Endothelial cell (in vitro differentiated cells): ENCODE measurements at places on chromosomes 7 and 10. TPM values are rescaled to one million over a fixed set of nuclear protein-coding genes. Genes with fewer than 3 reads are reported as not detected.

The SUMF2 gene
- total RNA-seq, result 110 TPM

DNA sequence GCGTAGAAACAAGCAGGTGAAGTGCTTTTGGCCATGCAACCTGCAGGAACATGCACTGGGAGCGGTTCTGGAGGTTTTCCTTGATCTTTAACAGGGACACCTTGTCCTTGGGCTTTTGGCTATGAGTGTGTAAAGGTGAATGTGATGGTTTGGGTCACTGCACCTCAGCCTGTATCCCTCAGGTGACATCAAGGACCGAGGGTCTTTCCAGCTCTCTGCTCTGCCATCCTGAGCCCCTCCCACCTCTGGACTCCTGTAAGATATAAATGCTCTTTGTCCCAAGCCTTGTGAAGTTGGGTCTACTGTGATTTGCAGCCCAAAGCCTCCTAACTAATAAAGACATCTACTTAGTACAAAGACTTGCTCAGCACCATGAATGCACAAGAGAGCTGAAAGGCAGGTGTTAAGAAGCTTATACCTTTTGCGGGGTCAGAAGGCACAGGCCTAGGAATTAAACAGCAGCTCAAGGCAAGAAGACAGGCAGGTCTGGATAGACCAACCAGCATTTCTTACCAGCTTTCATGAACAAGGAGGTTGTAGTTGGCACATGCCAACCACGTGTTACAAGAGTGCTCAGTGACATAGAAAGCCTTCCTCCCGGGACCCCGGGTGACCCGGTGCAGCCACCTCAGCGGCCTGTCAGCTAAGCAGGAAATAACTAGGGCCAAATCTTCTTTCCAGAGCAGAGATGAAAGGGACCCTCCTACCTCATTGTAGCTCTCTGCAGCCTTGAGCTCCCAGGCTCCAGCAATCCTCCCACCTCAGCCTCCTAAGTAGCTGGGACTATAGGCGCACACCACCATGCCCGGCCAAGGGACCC lies 89.9 kb downstream of the CARD11 start:
- H3K4me3 ChIP-seq, result no peak overlapping the region
- no peaks in the 10 kb centered on the region for H3K4me1 ChIP-seq
- H3K27ac ChIP-seq, result no peak overlapping the region
- H3K36me3 ChIP-seq, result no peaks in the 10 kb centered on the region
- H3K27me3 ChIP-seq, result peaks cover 3% of the 10 kb centered on the region
- DNase-seq, result no peak

- DNase-seq, result no peak
- peaks cover 5% of the 10 kb centered on the region for H3K36me3 ChIP-seq
- H3K4me3 ChIP-seq, result no peak overlapping the region
Measured at GRCh38 chr7:150503155-150503554, 11.5 kb upstream of the GIMAP7 start.

GRCh38 chr10:6607778-6608177 lies 27.7 kb upstream of the PRKCQ start:
- H3K27ac ChIP-seq, result no peak overlapping the region
- H3K27me3 ChIP-seq, result peaks cover 2% of the 10 kb centered on the region
- no peak for DNase-seq
- no peak overlapping the region for H3K4me3 ChIP-seq
- peaks cover 12% of the 10 kb centered on the region for H3K36me3 ChIP-seq

- no peaks in the 10 kb centered on the region for H3K36me3 ChIP-seq
- H3K4me3 ChIP-seq, result no peak overlapping the region
- H3K27ac ChIP-seq, result no peak overlapping the region
- no peak for DNase-seq
- H3K4me1 ChIP-seq, result no peaks in the 10 kb centered on the region
Measured at GRCh38 chr7:7701527-7701926, 16.9 kb downstream of the RPA3 start.
